HS-5 (cell line): ENCODE measurements at places on chromosomes 12 and 14.

DNA sequence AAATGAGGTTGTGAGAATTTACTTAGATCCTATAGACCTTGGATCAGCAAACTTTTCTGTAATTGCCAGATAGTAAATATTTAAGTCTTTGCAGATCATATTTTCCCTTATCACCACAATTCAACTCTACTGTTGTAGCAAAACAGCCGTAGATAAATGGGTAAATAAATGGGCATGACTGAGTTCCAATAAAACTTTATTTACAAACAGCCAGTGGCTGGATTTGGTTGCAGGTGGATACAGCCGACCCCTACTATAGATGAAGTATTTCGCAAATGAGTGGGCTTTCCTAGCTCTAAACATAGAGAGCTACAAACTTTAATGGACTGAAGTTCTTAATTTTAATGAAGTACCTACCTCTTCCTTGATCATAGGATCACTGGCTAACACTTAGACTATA lies 100.7 kb downstream of the GPATCH2L start:
- DNase-seq = no peak

DNA sequence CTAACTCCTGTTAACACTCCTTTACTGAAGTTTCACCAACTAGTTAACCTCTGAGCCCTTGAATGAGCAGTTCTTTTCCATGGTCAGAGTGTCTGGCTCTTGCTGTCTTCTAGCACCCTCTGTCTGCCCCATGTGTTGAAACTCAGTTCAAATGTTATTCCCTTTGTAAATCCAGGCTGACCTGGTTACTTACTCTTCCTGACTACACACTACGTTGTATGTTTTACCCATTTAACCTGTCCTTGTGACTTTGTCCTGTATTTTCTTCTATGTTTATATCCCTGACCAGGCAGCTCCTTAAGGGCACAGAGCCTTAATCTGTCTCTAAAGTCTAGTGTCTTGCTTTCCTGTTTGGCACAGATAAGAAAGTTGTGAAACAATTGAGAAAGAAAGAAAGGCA lies 389.0 kb upstream of the RPL10L start:
- no peak for DNase-seq

DNA sequence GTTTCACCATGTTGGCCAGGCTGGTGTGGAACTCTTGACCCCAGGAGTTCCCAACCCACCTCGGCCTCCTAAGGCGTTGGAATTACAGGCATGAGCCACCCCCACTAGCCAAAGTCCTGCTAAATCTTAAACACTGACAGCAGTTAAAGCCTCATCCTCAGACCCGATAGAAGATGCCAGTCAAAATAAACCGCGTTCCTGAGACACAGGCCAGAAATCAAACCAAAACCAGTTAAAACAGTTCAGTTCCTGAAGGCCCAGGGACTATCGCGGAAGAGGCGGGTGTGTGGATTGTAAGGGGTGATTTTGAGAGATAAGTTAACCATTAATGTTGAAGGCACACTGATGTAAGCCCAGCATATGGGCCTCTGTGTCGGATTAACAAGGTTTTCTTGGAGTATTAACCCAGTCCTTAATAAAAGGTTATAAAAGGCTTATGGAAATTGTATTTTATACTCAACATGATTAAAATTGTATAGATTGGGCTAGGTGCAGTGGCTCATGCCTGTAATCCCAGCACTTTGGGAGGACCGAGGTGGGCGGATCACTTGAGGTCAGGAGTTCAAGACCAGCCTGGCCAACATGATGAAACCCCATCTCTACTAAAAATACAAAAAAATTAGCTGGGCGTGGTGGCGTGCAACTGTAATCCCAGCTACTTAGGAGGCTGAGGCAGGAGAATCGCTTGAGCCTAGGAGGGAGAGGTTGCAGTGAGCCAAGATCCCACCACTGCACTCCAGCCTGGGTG lies 18.7 kb upstream of the CDCA4 start:
- no peak for DNase-seq

DNA sequence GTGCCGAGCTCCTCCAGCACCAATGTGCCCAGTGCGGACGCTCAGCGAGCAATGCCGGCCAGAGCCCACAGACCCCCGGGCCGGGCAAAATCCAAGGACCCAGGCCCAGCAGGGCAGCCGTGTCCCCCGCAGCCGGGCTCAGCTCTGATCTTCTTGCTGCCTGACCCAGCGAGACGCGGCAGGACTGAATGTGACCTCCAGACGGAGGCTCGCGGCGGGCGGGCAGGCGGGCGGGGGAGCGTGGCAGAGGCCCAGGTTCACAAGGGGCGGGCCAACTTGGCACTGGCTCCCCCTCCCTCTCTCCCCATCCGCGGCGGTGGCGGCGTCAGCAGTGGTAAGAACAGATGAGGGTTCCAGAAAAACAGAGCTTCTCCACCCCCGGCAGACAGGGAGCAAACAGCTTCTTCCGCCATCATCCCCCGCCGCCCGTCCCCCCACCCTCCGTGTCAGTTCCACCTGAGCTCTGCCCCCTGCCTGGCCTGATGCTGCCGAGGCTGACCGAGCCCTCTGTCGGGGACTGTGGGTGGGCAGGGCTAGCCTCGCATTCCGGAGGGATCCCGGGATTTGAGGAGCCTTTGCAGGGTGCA lies 94.3 kb downstream of the RFLNA start:
- DNase-seq = no peak

DNA sequence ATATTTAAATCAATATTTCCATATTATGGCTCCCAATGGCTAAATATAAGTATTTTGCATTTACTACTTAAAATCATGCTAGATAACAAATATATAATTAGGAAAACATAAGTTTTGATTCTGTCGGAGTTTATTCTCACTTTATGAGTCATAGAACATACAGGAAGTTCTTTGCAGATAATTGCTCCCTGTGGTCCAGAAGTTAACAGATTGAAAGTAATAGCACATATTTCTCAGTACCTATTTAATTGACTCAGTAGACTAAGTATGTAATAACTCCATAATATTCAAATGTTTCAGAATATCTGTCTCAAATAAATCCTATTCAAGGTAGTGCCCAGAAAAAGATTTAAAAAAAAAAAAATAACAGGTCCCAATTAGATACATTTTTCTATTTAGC lies 806.0 kb upstream of the ATXN7L3B start:
- DNase-seq = no peak

GRCh38 chr14:90697577-90698206 lies 118.5 kb downstream of the TTC7B start:
- no peak for DNase-seq

GRCh38 chr14:32457213-32457920 lies 128.3 kb downstream of the AKAP6 start:
- DNase-seq = no peak

DNA sequence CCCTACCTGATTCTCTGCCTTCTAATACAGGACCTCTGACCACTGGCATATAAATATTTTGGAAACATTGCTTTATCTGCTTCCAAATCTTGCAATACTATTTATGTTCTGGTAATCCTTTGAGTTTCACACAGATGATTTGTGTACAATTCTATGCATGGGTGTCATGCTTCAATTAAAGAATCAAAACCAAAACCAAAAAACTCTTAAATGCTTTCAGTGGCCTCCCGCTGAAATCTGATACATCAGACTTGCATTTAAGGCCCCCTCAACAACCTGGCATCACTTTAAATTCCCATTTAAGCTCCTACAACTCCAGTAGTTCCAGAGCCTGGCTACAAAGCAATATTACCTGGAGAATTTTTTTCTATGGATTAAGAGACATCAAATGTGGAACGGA lies 221.7 kb upstream of the NAV3 start:
- DNase-seq = no peak

- no peak for DNase-seq
Measured at GRCh38 chr14:52873694-52874093, 77.2 kb downstream of the FERMT2 start.

GRCh38 chr14:73457041-73457923 lies 1.1 kb downstream of the NUMB start:
- DNase-seq = no peak

- DNase-seq = no peak
Measured at GRCh38 chr14:69614592-69614991, 3.2 kb downstream of the SUSD6 start.

GRCh38 chr12:42261708-42262107 lies 23.7 kb upstream of the YAF2 start:
- no peak for DNase-seq

DNA sequence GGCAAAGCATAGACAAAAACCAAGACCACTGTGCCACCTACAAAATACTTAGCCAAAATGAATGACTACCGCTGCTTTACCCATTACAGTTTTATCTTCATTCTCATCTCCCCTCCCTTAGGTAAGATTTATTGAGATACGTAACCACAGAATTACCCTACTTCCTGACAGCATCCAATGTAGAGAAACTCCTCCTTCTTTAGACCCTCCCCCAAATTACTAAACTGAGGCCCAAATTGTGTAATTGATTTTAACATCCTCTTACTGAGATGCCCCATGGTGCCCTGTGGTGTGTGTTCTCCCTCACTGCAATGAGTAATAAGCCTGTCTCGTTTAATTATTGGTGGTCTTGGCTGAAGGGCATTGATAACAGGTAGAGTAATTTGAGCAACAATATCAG lies 19.1 kb downstream of the VRK1 start:
- no peak for DNase-seq

GRCh38 chr12:3644104-3644503 lies 108.8 kb downstream of the CRACR2A start:
- DNase-seq = no peak

DNA sequence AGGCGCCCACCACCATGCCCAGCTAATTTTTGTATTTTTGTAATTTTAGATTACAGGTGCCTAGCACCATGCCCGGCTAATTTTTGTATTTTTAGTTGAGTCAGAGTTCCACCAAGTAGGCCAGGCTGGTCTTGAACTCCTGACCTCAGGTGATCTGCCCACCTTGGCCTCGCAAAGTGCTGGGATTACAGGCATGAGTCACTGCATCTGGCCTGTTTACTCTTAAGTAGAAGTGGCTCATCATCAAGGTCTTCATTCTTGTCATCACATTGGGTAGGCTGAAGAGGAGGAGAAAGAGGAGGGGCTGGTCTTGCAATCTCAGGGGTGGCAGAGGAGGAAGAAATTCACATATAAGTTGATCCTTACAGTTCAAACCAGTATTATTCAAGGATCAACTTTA lies 152.4 kb upstream of the ATP2B1 start:
- DNase-seq = no peak

DNA sequence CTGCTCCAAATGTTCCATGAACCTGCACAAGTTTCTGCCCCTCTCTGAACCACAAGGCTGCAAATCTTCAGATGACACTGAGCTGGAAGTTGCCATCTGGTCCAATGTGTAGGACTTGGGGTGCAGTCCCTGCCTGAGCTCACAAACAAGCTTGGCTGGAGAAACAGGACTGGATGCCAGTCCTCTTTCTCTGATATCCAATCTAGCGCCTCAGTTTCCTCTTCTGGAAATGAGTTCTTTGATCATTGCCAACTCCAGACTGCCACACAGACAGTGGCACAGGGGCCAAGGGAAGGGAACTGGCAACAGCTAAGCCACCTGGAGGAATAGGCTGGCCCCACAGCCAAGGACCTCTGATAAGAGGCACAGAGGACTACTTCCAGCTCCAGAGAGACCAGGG lies 15.5 kb downstream of the CMKLR1 start:
- DNase-seq = no peak

DNA sequence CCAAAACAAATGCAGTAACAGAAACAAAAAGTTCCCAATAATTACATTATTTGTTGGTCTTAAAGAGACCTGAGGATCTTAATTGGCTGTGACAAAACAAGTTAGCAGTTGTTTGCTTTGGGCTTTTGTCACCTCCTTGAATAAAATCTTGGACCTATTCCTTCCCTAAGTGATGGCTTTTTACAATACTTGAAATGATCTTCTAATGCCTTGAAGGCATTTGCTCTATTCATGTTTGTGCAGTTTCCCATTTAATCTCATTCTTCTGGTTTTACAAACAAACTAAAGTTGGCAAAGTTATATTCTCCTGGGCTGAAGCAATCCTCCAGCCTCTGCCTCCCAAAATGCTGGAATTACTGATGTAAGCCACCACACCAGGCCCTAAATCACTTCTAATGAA lies 98.8 kb downstream of the OSBPL8 start:
- no peak for DNase-seq

DNA sequence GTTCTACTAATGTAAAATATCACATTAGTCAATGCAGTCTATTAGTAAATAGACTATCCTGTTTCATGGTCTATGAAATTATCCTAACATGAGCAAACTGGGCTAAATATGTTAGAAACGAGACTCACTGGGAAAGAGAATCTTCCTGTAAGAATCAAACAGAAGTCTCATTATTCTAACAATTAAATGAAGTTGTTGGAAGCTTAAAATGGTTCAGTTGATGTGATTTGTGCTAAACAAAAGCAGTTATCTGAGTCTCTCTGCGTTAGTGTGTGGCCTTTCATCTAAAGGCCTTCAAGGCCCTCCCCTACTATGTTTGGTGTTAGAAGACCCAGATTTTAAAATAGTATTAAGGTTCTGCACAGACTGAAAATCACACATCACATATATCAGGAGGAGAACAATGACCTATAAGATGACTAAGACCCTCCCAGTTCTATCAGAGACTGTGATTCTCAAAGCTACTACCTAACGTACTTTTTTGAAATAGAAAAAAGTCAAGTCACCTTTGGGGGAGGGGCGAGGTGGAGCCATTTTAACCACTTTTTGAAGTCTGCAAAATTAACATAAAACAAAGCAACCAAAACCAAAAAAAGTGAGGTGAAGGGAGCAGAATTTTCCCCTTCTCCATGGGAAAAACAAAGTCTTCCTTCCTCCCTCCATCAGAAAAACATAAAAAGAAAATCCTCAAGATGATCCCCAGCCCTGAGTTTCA lies 82.3 kb downstream of the DENND5B start:
- DNase-seq = no peak

DNA sequence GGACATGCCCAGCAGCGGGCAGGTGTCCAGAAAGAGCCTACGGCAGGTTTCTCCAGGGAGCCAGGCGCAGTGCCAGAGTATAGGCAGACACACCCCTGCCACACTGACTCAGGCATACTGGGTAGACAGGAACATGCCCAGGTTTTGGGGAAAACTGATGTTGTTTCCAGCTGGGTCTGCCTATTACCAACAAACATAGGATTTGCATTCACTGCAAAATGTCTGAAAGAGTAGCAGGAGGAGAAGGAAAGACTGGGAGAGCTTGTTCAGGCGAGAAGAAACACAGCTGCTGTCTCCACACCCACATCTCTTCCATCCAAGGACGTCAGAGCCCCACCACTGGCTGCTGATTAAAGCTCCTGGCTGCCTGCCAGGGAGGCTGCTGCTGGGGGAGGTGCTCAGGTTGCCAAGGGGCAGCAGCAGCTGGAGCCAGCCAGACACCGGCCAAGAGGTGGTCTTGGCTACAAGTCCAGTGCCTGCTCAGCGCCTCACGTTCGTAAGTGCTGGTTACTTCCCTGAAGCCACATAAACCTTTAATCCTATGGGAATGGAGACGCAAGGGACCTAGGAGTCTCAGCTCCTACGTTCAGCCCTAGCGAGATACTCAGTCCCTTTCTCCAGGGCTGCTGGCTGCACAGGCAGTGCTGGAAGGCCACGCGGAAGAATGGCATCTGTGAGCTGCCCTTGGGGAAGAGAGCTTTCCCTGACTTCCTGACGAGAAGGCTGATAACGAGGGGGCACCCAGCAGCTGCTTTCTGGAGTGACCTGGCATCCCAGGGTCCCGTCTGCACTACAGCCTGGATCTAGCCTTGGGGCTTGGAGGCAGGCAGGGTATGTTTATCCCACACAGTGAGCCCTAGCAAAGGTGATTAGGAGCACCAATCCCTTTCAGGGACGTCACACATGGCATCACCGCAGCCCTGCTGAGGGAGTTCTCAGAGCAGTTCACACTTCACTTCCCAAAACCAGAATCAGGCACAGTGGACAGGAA lies 58.1 kb downstream of the PLEKHG3 start:
- no peak for DNase-seq
